ENCODE measurements at places on chromosomes 11 and 22.

DNA sequence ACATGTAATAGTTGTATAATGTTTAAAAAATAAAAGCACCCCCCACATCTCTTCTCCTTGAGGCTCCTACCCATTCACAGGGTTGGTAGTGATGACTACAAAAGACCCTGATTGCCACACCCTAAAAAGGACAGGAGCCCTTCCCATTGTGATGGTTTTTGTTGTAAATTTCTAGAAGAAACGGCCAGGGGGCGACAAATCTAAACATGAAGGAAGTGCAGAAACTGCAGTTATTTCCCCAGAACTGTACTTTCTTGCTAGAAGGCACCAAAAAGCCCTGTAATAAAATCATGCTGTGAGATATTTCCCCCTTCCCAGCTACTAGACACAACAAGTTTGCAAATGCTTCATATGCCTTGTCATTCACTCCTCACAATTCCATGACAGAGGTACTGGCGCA, 10.8 kb downstream of the PRR5L start:
- DNase-seq: no peak

DNA sequence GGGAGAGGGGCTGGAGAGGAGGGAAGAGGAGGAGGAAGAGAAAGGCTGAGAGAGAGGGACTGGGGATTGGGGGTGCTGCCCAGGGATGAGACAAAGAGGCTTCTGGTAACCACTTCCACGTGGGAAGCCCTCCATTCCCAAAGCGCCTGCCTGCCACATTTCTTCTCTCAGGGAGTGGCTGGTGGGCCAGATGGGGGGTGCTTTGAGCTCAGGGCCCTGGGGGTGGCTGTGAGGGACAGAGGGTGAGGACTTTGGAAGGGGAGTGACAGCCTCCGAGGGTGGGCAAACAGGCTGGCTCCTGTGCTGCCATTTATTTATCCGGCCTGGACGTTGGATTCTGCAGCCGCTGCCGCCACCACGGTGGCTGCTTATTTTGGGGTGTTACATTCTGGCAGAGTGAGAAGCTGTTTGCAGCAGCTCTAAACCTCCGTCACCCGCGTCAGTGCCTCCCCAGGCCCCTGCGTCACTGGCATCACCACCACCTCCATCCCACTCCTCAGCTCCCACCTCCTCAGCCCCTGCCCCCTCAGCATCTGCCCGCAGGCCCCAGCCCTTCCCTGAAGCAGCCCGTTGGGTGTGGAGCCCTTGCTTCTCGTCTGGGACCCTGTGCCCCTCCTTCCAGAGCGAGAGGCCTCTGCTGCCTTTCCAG, 1.6 kb downstream of the RTN4RL2 start:
- DNase-seq: no peak

DNA sequence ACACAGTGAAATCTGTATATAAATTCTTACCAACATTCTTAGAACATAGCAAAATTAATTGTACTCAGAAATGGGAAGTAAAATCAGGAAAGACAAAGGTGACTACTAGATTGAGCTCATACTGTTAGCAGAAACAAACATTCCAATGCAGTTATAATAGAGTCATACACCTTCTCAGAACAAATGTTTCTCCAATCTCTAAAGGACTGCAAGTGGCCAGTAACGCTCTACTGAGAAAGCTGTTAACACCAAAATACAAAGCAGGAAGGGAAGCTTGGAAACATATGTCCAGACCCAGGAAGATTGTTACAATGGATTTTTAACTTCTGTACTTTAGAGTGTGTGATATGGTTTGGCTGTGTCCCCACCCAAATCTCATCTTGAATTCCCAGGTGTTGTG, 341.5 kb downstream of the LARGE1 start:
- DNase-seq: no peak

DNA sequence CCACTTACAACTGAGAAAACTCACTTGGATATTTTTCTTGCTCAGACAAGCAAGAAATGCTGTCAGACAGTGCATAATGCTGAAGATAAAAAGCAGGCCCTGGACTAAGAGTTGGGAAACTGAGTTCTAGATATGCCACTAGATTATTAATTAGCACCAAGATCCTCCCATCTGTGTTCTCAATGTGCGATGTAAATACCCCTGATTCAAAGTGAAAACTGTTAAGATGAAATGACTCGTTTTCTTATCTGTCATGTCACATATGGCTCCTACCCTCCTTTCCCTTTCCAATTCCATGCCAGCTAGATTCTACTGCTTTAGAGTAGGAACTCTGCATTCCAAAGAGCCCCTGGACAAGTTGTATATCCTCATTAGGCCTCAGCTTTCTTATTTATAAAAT, 88.9 kb upstream of the CLNS1A start:
- no peak for DNase-seq

GRCh38 chr11:74672956-74673692, 58.1 kb downstream of the CHRDL2 start:
- DNase-seq: no peak

DNA sequence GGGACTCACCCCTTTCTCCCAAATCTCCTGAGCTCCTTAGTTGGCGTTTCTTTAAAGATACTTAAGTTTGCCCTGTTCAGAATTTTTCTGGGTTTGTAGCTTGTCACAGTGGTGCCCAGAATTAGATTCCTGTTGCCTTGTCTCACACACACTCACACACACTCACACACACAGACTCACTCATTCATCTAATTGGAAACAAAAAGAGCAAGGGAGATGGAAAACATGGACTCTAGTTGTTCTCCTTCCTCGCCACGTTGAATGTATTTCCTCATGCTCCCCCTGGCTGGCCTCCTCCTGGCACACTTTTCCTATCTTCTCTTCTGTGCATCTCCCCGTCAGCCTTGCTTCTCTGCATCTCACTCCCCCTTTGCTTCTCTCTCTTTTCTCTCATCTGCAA, 752.3 kb downstream of the NTM start:
- DNase-seq: no peak

GRCh38 chr22:28799606-28800307, 612 bp downstream of the XBP1 start:
- no peak for DNase-seq

- DNase-seq: no peak
These were observed 125.7 kb downstream of the MRTFA start for GRCh38 chr22:40510631-40511364.

DNA sequence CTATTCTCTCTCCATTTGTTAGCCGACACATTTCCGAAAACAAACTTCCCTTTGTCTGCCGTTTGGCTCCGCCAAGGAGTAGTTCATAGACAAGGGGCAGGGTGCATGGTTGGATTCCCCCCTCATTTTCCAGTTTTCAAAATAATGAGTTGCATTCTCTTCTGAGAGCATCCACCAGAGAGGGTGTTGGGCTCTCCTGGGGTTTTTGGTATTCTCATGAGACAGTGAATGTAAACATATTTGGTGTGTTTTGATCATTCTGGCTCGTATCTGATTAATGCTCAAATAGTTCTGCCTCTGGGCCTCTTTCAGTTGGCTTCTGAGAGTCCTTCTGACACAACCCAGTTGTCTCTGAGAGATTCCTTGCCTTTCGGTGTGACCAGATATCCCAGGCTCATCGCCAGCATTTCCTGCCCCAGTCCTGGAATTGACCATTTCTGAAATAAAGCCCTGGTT, 21.7 kb downstream of the GRAMD4 start:
- DNase-seq: no peak

DNA sequence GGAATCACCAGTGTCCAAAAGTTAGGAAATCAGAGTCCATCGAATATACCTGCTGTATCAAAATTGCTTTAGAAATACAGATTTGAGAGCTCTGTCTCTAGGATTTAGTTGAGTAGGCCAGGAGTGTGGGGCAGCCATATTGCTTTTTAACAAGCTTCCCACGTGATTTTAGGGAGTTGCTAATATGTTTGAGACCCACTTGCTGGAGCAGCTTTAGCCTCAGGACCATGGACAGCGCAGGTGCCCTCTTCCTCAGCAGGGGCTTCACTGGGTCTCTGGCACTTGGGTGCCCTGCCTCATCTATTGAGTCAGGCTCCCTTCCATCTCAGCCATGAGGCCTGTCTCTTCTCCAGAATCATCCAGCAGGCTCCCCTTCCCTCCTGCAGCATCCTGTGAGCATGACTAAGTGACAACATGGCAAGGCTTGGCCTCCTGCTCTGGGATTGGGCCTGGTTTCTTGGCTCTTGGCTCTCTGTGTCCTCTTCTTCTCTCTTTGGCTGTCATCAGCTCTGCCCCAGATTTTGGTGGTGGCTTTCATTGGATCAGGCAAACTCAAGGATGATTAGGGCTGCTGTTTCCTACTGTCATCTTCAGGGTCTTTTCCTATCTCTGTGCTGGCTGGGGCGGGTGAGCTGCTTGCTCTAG, 70.0 kb downstream of the SGSM1 start:
- DNase-seq: no peak

DNA sequence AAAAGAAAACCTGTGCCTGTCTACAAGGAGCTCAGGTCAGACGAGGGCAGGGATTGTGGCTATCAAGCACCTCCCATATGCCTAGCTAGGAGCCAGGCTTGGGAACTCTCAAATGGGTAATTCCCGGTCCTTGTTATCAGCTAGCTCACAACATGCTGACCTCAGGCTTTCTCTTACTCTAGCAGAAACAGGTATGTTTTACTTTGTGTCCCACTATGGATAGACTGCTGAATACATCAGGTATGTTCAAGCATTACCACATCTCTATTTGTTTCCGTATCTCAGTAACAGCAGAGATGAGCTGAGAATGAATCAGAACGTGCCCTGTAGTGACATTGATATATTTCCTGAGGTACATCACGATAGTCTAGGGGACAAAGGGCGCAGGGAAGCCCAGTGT, 29.4 kb downstream of the SHISA8 start:
- no peak for DNase-seq

DNA sequence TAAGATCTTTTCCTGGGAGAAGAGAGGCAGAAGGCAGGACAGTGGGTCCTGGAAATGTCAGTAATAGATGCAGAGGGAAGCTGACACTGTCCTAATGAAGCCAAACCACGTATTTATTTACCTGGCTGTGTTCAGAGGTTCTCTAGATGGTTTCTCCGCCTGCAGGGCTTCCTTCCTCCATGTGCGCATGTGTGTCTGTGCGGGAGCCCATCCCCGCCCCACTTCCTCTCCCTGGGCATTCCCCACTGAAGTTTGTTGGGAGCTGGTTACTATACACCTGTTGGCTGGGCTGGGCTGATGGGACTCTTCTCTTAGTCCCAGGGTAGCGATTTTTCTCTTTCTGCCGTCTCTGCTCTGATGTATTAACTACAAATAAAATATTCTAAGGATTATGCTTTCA, 204.9 kb upstream of the TBCEL start:
- DNase-seq: no peak

GRCh38 chr11:115499241-115499799, 4.9 kb downstream of the CADM1 start:
- DNase-seq: no peak

- DNase-seq: no peak
These were observed 15.7 kb downstream of the RAC2 start for GRCh38 chr22:37228106-37229011.

GRCh38 chr11:44774108-44774507, 47.3 kb downstream of the TSPAN18 start:
- no peak for DNase-seq

DNA sequence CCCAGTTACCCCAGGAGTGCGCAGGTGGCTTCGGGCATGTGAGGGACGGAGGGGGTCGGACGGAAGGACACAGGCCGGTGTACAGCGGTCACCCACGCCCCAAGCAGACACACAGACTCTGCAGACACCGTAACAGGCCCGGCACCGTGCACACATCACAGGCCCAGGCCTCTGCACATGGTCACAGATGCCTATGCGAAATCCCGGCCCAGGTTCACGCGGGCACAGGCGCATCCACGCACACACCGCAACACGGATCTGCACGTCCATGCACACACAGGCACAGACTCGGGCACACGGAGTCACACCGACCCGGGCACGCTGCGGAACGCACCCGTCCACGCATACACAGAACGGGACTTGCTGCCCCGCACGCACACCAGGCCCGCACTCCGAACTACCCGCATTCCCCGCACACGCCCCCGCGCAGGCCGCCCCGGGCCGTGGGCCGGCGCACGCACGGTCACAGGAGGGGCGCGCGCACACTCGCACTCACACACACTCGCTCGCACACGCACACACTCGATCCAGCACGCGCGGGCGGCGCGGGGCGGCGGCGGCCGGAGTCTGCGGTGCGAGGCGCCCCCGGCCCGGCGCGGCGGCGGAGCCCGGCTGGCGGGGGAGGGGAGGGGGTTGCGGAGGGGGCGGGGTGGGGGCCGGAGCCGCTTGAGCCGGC, at the start of gene MGAT3:
MGAT3 (plus strand) TSS at position 491 of the 676 bp plus-strand sequence. CDS start 30,336 bp downstream, outside the sequence.
- DNase-seq: no peak

- no peak for DNase-seq
These were observed 16.8 kb downstream of the PIWIL4 start for GRCh38 chr11:94583866-94584500.

DNA sequence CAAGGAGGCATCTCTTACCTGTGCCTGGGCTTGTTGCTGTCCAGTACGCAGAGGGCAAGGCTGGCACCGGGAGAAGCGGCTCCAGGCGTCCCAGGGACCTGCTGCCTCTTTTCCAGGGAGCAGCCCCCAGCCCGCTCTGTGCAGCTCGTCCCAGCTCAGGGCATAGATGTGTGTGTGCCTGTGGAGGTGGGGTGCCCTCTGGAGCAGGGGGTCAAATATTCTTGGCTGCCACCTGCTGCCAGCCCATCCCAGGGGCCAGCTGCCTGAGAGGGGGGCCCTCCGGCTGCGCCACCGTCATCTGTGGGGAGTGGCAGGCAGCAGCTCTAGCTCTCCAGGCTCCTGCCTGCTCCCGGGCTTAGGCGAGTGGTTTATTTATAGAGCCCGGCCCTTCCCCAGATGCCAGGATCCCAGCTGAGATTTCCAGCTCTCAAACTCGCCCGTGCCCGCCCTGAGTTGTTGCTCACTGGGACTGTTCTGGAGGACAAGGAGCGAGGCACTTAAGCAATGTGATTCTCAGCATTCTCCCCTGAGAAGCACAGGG, 87.5 kb downstream of the RTL6 start:
- no peak for DNase-seq

DNA sequence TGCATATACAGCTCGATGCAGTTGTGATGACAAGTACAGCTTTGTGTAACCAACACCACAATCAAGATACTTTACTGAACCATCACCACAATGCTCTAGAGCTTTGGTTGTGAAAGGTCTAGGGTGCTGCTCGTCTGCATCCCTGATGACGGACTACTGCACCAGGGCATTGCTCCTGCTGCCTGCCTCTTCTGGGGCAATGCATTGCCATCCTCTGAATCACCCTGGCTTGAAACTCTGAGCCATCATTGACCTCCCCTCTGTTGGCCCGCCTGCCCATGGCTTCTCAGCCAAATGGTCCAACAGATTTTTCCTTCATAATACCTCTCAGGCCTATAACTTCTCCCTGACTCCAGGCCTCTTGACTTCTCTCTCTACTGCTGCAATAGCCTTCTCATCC, 77.4 kb upstream of the CSNK2A3 start:
- no peak for DNase-seq

DNA sequence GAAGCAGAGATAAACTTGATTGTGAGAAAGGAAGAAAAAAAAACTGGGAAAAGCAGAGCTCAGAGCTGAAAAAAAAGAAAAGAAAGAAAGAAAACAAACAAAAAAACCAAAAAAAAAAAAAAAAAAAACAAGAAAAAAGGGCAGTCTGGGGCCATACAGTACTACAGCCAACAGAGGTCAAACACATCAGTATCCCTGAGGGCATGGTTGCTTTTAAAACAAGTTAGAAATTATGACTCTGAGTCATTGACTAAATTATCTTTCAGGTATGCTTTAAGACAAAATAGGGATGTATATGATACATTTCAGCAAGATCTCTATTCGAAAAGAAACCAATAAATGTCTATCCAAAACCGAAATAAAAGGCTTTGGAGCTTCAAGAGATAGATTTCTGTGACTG, 37.1 kb upstream of the TLCD5 start:
- DNase-seq: no peak

GRCh38 chr11:75276186-75276585, 35.6 kb downstream of the TPBGL start:
- no peak for DNase-seq

GRCh38 chr11:30282289-30282631, 40.6 kb upstream of the ARL14EP start:
- no peak for DNase-seq

Data from stimulated activated CD4-positive, alpha-beta T cell treated with anti-CD3 and anti-CD28 coated beads, Interleukin-1b, Interleukin-23, amount 100 ng/mL, for 1 hour (primary cell).